ENCODE measurements at places on chromosomes 1 and 21.

DNA sequence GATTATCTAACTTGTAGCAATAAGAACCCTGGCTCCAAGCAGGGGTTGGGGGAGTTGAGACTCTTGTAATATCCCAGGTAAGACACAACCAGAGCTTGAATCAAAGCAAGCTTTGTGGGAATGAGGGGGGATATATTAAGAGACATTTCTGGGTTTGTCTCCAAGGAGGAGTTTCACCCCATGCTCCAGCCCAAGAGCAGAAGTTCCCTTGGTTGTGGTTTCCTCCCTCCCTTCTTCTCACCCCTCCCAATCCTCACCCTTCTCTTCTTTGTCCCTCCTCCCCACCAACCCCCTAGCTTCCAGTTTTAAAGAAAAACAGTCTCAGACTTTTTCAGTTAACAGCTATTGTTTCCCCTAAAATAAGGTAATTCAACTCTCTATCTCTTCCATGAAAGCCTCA, 11.9 kb downstream of the TRAF3IP3 start:
- no peak for DNase-seq

- DNase-seq: no peak
Measured at GRCh38 chr1:185846672-185847444, 112.7 kb downstream of the HMCN1 start.

DNA sequence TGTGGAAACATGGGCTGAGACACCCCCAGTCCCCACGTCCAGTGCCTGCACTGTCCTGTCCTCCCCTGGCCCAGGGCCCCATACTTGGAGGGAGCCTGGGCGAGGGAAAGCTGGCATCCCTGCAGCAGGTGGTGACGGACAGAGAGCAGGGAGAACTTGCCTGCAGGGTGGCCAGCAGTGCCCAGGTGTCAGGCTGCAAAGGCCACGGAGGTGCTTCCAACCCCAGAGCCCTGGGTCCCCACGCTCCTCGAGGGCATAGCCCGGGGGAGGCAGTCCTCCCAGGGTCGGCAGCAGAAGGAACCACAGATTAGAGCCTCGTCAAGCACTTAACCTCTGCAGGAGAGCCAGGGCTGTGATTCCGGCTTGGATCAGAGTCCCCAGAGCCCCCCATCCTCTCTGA, 77.5 kb downstream of the ARHGEF16 start:
- no peak for DNase-seq

DNA sequence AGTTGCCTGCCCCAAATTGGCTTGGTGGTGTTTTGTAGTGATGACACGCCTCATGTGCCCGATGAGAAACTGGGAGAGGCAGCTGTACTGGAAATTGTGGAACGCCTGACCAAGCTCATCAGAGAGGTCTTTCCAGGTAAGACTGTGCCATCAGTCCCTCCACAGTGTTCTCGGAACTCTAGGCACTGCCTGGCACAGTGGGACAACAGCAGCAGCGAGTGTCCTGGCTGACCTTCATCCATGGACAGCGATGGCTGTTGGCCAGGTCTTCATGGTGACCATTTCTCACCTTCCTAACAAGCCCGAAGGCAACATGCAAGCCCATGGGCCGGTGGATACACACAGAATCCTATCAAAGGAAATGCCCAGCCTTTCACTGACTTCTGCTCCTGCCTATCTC, 10.7 kb upstream of the XKR8 start:
- no peak for DNase-seq

DNA sequence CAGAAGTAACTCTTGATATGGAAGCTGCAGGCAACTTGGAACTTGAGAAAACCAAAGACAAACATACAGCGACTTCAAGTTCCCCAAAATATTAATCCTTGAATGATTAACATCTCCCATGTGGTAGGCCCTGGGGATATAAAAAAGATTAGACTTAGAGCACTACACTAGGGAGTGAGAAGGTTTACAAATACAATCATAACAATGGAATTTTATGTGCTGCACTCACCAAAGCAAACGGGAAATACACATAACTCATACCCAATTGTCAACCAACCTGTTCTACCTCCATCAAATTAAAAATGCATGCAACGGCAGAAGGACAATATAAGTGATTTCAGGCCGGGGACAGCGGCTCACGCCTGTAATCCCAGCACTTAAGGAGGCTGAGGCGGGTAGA, 3.7 kb downstream of the SMYD3 start:
- DNase-seq: no peak

All from esophagus squamous epithelium (tissue), 5 donors.